CD4-positive, alpha-beta T cell treated with Interleukin-17A for 4 hours (primary cell): ENCODE measurements at places on chromosomes 16 and 17.

DNA sequence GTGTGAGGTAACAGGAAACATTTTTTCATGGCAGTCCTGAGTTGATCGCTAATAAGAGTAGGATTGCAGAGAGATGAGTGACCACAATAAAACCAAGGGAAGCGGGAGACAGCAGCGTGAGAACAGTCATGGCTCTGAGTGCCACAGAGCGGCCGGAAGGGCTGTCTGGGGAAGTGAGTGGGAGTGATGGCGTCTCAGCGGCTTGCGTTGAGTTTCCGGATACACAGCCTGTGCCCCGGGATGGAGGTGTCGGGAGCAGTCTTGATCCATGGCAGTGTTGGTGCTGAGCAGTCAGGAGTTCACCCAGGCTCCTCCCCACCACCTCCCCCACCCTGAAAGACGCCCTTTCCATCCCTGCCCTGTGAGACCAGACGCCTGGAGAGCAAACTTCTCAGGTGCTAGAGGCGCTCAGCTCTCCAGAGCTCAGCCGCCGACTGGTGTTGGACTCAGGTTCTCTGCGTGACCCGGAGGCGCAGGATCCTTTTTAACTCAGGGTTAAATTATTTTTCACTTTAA lies 59.8 kb downstream of the BANP start:
- no peak for DNase-seq

GRCh38 chr17:42409523-42410318 lies 13.3 kb downstream of the CAVIN1 start:
- no peak for DNase-seq

DNA sequence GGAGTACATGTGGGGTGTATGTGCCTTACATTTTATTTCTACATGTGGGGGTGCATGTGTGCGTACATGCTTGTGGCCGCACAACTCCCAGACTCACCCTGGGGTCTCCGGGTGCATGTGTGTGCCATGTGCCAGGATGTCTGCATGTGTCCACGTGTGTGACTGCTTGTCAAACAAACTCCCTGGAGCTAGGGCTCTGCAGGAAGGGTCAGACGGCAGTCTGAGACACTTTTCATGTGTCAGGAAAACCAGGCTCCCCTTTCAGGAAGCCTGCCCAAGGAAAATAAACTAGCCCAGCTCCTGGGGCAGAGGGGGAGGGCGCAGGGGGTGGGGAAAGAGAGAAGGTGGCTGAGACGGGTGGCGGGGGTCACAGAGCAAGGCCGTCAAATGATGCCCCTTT lies 44.7 kb downstream of the FZD2 start:
- DNase-seq, result no peak

- no peak for DNase-seq
Measured at GRCh38 chr17:83109793-83110645, 30.6 kb downstream of the METRNL start.

DNA sequence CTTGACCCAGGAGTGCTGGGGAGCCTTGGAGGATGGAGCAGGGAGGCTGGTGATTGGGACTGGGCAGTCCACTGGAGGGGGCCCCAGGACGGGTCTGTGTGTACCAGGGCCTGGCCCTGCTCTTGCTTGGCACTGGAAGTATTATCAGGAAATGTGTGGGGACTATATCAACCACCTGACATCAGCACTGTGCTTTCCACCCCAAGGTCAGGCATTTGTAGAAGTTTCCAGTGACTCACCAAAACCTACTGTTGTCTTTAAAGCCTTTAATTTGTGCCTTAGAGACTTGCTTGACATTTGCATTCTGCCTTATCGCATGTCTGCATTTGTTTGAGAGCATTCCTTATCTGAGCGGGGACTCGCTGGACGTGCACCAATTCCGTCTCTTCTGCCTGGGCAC lies 323.1 kb downstream of the FOXL1 start:
- no peak for DNase-seq

DNA sequence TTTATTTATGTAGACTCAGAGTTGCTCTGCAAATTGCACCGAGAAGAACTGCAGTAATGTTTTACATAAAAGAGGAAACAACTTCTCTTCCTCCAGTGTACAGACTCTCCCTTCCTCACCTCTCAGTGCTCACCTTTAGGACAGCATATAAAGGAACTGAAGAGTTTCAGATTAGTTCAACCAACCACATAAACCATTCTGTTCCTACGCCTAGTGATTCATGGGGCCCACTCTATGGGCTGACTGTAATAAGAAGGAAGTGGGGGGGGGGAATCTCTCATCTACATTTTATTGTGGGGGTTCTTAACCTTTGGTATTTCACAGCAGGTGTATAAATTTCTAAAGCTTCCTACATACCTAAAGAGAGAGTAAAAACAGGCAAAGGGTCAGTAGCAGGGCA lies 18.3 kb downstream of the ZSWIM7 start:
- DNase-seq, result no peak

DNA sequence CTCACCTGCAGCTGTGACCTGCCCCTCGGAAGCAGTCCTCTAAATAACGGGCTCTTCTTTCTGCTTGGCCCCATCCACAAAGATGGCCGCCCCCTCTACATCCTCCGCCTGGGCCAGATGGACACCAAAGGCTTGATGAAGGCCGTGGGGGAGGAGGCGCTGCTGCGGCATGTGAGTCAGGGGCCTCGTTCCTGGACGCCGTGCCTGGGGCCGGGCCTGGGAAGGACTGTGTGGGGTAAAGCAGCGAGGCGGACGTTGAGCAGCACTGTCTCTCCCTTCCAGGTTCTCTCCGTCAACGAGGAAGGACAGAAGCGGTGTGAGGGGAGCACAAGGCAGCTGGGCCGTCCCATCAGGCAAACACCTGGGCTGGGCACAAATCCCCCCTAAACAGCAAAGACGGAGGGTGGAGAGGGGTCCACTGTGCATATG lies 33.1 kb downstream of the NAGPA start:
- no peak for DNase-seq

- DNase-seq, result no peak
Measured at GRCh38 chr16:60206516-60206915, 1472.4 kb upstream of the GOT2 start.

- no peak for DNase-seq
Measured at GRCh38 chr16:78800523-78800922, 701.1 kb downstream of the WWOX start.

DNA sequence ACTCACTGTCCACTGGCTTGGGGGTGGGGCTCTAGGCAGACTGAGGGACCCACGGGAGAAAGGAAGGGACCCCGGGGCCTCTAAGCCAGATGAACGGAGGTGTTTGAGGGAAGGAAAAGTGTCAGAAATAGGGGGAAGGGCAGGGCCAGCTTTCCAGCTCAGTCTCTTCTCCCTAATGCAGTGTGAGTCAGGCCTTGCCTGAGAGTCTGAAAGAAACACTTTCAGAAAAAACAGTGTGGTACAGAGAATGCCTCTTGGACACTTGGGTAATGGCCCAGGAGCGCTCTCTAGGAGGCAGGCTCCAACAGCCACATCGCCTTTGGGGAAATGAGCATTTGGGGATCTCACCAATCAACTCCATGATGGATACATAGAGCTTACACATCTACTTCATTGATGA lies 46.9 kb downstream of the NDEL1 start:
- no peak for DNase-seq

DNA sequence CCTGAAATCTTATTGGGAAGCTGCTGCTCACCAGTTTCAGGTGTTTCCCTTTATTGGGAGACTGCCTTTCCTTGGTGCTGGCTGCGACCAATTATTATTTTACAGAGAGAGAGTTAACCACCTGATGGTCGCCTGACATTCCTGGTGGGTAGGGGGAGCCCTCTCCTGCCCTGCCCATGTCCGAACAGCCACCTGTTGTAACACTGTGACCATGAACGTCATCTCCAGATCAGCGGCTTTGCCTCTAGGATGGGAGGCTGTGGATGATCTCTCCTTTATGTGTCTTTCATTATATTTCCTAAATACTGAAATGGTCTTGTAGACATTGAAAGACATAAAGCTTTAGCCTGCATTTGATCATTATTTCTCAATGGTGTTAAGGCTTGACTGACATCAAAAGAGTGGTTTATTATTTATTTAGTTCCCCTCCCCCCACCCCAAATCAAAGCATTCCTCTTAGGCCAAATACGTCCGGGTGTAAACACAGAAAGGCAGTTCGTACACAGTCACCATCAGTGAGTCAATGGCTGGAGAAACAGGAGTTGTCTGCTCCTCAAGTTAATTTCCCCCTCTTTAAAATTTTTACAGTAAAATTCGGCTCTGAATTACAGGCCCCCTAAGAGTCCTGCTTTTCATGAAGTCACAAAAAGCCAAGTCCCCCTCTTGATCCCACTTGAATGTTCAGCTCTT lies 57.8 kb upstream of the CACNG5 start:
- DNase-seq, result no peak

GRCh38 chr16:72979974-72980373 lies 68.0 kb downstream of the ZFHX3 start:
- no peak for DNase-seq

DNA sequence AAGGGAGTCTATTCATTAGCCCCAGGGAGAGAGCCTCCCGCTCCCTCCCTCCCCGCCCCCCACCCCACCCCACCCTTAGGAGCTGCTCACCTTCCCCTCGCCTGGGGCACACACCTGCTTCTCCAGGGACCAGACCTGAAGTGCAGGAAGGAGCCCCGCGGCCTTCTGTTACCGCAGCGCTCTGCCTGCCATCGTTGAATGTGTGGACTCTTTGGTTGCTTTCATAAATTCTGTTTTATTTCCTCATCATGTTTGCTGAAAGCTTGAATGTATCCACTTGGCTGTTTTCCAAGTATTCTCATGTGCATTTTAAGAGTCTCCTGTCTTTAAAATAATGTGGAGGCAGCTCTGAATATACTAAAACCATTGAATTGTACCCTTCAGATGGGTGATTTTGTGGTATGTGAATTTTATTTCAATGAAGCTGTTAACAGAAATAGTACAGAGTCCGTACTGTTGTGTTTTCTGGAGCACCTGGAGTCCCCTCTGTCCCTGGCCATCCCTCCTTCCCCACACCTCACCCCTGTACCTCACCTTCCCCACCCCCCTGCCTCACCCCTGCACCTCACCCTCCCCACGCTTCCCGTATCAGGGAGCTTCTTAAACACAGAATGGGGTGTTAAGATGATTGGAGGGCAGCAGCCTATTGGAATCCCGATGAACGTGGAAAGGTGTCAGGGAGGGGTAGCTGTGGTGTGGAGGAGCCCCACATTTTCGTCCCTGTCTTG lies 25.5 kb downstream of the RAB11FIP3 start:
- DNase-seq, result no peak

GRCh38 chr16:16075488-16076422 lies 126.3 kb downstream of the ABCC1 start:
- no peak for DNase-seq

DNA sequence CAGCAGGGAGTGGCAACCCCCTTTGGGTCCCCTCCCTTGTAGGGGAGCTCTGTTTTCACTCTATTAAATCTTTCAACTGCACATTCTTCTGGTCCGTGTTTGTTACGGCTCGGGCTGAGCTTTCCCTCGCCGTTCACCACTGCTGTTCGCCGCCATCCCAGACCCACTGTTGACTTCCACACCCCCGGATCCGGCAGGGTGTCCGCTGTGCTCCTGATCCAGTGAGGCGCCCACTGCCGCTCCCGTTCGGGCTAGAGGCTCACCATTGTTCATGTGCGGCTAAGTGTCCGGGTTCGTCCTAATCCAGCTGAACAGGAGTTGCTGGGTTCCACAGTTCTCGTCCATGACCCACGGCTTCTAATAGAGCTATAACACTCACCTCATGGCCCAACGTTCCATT lies 408.1 kb downstream of the KCNJ2 start:
- no peak for DNase-seq

GRCh38 chr17:19558946-19559345 lies 25.3 kb downstream of the SLC47A1 start:
- DNase-seq, result no peak

GRCh38 chr16:27193300-27193990 lies 9.9 kb upstream of the KDM8 start:
- DNase-seq, result no peak

- DNase-seq, result no peak
Measured at GRCh38 chr17:32584792-32585191, 98.0 kb downstream of the CDK5R1 start.

DNA sequence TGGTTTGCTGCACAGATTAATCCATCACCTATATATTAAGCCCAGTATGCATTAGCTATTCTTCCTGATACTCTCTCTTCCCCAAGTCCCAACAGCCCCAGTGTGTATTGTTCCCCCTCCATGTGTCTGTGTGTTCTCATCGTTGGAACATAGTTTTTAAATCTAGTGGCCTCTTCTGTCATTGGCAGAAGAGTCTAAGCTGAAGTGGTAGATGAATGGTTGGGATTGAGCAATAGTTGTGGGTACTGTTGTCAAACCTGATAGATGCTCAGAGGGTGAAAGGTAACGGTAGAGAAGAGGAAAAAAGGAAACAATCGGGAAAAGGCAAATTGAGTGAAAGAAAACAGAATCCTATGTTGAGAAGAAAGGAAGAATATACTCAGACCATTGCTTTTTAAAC lies 29.9 kb downstream of the MAP3K3 start:
- DNase-seq, result no peak

DNA sequence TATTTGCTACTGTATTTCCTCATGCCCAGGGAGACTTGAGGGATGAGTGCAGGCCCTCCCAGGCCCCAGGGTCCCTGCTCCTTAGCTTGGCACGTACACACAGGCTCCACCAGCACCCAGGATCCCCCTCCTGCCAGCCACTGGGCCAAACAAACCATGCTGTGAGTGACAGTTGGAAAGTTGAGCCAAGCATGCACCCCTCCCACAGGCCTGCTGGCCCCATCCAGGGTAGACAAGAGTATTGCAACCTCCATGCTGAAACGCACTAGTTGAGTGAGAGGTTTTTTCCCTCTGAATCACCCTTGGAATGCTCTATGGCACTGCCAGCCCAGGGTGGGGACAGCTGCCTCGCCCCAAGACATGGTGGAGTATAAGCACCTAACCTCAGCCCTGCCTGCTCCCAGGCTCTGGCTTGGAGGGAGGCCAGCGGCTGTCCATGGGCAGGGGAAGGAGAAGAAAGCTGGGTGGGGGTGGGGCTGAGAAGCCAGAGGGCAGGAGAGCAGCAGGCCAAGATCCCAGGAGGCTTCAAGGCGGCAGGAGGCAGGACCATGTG lies 49.6 kb downstream of the PITPNM3 start:
- no peak for DNase-seq
